KBM-7 (cell line): ENCODE measurements at places on chromosomes 2 and 18.

- DNase-seq, result no peak
Measured at GRCh38 chr2:209942936-209943605, 59.4 kb upstream of the RPE start.

- no peak for DNase-seq
Measured at GRCh38 chr18:24436939-24437338, 10.5 kb downstream of the IMPACT start.

- DNase-seq, result peak; percentile 21
Measured at GRCh38 chr2:157722580-157723234, 94.0 kb upstream of the ACVR1C start.

GRCh38 chr2:168002021-168002553 is 245.3 kb downstream of the STK39 start:
- DNase-seq, result peak; percentile 25

- no peak for DNase-seq
Measured at GRCh38 chr2:223262946-223263345, 211.0 kb downstream of the KCNE4 start.

DNA sequence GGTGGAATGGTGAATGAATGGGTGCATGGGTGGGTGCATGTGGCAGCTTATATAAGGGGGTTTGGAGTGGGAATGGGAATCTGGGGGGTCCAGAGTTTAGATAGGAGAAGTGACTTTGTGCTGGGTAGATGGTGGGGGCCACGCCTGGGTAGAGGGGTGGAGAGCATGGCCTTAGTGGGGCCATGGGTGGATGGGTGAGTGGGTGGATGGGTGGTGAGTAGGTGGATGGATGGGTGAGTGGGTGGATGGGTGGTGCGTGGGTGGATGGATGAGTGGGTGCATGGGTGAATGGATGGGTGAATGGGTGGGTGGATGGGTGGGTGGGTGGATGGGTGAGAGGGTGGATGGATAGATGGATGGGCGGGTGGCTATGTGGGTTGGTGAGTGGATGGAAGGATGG is 53.9 kb downstream of the MYO7B start:
- DNase-seq, result no peak

- no peak for DNase-seq
Measured at GRCh38 chr2:209553913-209554312, 130.1 kb downstream of the MAP2 start.

DNA sequence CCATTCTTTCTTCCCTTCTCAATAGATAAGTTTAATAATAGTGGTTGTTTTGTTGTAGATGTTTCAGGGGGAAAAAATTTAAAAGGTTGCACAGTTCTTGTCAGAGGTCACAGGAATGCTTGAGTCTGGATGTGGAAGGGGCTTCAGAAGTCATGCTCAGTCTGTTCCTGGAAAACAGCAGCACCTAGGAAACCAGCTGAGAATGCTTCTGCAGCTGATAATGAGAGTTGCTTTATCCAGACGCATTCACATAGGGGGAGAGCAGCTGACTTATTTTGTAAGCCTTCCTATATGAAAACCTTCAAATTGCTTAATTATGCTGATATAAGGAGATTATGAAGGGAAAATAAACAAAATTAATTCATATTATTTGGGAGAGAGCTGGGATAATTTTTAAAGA is 235.5 kb downstream of the GULP1 start:
- DNase-seq, result no peak

- no peak for DNase-seq
Measured at GRCh38 chr18:36685580-36685979, 143.2 kb downstream of the TPGS2 start.

GRCh38 chr18:11412811-11413210 is 196.6 kb upstream of the SLC35G4 start:
- DNase-seq, result no peak

- no peak for DNase-seq
Measured at GRCh38 chr2:18803141-18803939, 214.0 kb upstream of the NT5C1B start.
